ENCODE measurements at places on chromosomes 11 and 22. TPM values are rescaled to one million over a fixed set of nuclear protein-coding genes. Genes with fewer than 3 reads are reported as not detected.

The TIMP3 gene
- 26.7 TPM for total RNA-seq

The DDIAS gene
- total RNA-seq = 4.1 TPM

The OR2AG1 gene
- not detected for total RNA-seq

The PDXP gene
- 34.0 TPM for total RNA-seq
